ENCODE measurements at places on chromosomes 3 and 15.

DNA sequence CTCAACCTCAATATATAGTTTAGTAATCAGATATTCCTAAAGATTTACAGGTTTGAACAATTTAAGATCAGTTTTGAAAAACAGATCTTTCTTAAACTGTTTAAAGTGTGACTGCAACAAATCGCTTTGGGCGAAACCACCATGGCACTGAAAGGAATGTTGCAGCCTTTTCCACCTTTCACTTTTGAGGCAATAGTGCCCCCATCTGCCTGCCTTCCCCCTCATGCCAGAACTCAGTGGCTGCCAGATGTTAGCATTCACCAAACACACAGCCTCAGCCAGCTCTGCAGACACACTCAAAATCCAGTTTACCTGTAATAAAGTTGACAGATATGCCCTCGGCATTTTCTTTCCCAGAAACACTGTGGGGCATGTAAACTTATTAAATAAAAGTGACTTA is 3.3 kb downstream of the LYSMD4 start:
- DNase-seq = no peak

DNA sequence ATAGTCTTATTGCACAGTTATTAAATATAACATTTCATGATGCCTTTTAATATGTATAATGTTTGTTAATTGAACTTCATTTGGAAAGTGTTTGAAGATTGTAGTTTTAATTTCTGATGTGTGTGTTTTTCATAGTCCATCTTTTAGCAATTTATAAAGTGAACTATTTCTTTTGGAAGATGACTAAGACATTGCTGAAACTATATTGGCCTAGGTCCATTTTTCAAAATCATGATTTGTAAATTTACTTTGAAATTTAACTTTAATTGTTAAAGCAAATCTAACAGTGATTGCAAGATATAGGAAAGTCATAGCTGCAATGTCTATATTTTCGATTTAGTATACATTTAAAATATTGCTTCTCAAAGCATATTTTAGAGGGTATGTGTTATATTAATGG is 30.8 kb downstream of the MCTP2 start:
- DNase-seq = no peak

GRCh38 chr3:141302364-141303141 is 65.8 kb upstream of the ZBTB38 start:
- no peak for DNase-seq

DNA sequence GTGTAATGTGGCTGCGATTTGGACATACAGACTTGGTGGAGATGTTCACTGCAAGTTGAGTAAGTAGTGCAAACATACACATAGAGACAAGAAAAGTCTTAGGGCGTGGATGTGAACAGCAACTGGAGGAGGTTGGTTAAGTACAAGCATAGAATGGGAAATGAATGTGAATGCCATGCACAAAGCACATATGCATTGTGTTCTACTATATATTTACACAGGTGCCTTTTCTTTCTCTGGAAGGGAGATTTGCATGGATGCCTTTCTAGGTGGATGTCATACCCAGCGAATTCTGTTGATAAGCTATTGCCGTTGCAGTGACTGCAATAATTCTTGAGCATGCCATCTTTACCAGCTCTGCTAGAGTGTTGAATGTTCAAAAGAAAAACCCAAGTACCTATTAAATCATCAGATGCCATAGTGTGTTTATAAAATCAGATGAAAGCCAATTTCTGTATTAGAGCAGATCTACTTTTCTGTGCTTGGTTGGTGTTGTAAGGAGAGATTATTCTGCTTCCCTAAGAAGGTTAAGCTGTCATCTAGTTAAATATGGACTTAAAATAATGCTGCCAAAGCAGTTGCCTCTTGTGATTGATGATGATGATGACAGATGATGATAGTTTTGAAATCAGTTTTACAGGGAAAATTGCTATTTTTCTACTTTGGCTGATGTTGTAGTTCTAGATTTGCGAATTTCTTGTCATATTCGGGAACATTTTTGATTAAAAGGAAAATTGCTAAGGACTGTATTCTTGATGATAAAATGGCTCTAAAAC is 148.4 kb downstream of the CNTN4 start:
- DNase-seq = no peak

Measured in amygdala (tissue), 56 donors.